ENCODE measurements at places on chromosomes 13 and 19. TPM values are rescaled to one million over a fixed set of nuclear protein-coding genes. Genes with fewer than 3 reads are reported as not detected.

Gene ELSPBP1
- not detected for total RNA-seq

Gene ZNF442
- total RNA-seq = not detected

Gene LYPD3
- 0.78 TPM for total RNA-seq

Gene PSG6
- 0.18 TPM for total RNA-seq

Gene STOML3
- not detected for total RNA-seq

Gene ZIK1
- total RNA-seq = not detected

Gene KEAP1
- 59.7 TPM for total RNA-seq

Gene FCHO1
- total RNA-seq = 20.5 TPM

Gene FCER2
- total RNA-seq = not detected

Gene NR2C2AP
- total RNA-seq = 31.1 TPM

Gene PLPP2
- total RNA-seq = 109 TPM

Gene SKA3
- total RNA-seq = 15.0 TPM

Gene PPP1R12C
- 84.2 TPM for total RNA-seq

Gene TMC4
- 1.3 TPM for total RNA-seq

Gene ZIC2
- total RNA-seq = 11.6 TPM

Gene OPA3
- 13.1 TPM for total RNA-seq

All from A549 treated with RU486 at 1 μM for 4 hours (cell line).